ENCODE measurements at places on chromosomes 7 and 10.

DNA sequence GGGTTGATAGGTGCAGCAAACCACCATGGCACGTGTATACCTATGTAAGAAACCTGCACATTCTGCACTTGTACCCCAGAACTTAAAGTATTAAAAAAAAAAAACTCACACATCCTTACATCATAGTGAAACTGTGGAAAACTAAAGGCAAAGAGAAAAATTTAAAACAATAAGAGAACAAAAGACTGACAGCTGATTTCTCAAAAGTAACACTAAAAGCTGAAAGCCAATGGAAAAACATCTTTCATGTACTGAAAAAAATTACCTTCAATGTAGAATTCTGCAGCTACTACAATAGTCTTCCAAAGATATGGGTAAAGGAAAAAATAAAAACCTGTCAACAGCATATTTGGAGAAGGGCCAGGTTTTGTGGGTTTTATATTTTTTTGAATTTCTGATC, 729.1 kb upstream of the NRP1 start:
- DNase-seq, result no peak

DNA sequence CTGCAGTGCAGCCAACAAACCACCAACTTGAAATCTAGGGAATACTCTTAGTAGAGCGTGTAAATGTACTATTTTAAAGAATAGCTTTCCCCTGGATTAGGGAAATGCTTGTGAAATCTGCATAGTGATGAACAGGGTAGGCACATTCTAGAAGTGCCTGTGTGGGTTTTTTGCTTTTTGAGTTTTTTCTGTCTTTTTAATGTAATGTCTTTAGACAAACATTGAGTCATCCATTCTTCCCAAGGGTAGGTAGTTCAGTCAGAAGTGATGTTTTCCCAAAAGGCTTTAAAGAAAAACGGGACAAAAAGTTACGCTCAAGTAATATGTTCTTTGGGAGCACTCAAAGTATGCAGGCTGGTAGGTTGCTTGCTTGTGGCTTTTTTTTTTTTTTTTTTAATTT, 130.0 kb downstream of the AUTS2 start:
- DNase-seq, result no peak

DNA sequence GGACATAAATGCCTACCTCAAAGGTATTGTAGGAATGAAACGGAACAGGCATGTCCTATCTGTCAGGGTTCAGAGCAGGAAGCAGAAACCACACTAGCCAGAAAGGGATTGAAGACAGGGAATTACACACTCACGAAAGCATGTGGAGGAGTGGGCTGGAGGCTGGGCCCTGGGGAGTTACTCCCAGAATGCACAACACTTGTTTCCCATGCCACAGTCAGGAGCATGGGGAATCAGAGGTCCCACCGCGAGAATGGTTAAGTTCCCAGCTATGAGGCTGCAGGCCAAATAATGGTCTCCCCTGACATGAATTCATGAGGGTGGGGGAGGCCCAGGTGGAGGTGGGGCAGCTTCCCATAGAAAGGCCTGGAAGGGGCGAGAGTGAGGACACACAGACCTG, 212.7 kb downstream of the HERPUD2 start:
- peak; percentile 22 for DNase-seq

- DNase-seq, result no peak
Observed at GRCh38 chr10:59750155-59750945, 2.9 kb downstream of the MRLN start.

GRCh38 chr10:74738542-74738941, 87.9 kb upstream of the KAT6B start:
- DNase-seq, result no peak

DNA sequence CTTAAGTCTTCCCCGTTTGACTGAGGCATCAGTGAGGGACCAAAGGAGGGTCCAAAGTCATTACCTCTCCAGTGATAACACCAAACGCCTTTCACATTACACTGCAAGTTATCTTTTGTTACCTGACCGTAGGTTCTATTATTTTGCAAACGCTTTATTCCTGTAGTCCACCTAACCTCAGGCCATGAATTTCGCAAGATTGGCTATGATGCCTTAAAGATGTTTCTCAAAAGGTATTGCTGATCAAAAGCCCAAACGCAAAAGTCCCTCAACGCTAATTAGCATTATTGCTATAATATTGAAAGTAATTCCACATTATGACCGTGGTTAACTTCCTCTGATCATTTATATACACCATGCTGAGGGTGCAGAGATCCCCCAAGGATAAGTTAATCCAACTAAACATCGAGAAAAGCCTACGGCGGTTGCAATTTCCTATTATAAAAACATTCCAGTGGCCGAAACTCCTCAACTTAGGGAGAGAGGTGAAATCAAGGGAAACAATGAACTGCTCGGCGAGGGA, 649 bp downstream of the DNA2 start:
- DNase-seq, result peak; percentile 18

- DNase-seq, result no peak
Observed at GRCh38 chr10:33093362-33093761, 135.3 kb upstream of the ITGB1 start.

DNA sequence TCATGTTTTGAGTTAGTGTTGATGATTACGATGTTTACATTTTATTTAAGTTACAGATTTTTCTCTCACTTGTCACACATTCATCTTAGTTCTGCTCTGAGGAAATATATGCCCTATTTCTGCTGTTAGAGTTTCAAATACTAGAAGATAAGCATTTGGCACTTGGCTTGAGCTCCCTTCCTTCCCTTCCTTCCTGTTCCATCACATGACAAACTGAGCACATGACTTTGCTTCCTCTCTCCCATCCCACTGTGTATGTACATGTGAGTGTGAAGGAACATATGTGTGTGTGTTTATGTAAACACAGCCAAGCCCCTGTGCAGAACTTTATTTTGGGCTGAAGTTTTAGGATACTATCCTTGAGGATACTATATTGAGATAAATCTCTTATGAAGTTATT, 795.9 kb upstream of the IGFBP3 start:
- DNase-seq, result no peak

GRCh38 chr7:52410032-52410431, 625.4 kb upstream of the POM121L12 start:
- DNase-seq, result peak; percentile 50

DNA sequence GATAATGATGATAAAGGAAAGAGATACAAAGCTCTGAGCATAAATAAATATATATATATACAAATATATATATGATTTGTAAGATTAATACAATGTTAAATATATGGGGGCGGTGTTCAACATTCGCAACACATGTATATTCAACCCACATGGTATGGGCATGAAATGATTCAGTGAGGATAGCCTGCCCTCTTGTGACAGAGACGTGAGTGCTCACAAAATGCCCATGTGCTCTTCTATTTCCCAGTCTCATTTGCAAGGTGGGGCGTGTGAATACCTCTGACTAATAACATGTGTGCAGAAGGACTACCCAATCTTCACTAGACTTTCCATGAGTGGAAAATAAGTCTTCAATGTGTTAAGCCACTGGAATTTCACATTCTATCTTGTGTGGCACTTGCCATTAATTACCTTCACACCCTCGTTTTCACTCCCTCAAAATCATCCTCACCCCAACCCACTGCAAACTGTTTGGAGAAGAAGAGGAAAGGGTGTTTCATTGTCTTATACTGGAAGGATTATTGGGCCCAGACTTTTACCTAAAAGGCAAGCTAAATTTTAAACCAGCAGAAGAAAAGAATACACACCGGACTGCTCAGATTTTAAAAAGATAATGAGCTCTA, 26.9 kb downstream of the ASAH2 start:
- DNase-seq, result peak; percentile 69

DNA sequence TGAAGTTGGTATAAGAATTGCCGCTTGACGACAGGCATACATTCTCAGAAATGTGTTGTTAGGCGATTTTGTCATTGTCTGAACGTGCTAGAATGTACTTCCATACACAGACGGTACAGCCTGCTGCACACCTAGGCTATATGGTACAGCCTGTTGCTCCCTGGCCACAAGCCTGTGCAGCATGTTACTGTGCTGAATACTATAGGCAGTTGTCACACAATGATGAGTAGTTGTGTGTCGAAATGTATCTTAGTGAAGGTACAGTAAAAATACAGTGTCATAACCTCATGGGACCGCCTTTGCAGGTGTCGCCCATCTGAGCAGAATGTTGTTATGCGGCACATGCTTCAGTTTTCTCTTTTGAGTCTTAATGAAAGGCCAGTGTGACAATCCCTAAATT, 66.5 kb downstream of the SHH start:
- DNase-seq, result no peak

DNA sequence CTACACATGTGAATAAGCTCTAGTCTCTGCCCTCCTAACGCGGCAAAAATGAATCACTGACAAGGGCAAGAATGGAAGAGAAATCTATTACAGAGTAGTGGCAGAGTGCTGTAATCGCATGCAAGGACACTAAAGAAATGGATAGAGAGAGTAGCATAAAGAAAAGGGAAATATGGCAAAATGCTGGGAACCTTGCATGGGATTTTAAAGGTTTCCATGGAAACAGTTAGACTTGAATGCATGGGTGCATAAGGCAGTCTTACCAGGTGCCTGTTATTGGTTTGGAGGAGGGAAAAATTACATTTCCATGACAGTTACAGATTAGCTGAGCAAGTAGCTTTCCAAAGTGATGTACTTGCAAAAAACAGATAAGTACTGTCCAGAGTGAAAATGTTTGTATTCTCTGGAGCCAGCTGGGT, 233.4 kb downstream of the PTN start:
- no peak for DNase-seq

DNA sequence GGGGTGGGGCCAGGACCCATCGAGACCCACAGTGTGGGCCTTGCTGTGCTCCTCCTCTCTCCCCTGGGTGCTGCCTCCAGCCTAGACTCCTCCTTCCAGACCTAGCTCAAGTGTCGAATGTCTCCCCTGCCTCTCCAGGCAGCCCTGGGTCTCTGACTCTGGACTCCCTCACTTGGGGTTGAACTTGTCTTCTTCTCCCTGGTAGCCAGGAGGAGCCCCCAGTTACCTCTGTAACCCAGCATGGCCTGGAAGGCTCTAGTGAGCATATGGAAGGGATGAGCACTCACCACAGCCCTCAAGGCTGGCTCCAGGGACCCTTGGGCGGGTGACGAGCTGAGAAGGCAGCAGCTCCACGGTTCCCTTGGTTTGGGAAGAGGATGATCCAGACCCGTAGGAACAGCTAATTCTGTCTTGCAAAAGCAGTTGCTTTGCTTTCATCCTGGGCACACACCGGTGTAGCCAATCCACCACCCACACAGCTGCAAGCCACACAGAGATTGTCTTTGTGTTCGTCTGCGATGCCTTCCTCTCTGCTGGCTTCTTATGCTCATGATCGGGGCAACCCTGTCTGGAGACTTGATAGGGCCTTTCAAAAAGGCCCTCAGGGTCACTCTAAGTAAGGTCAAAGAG, 52.3 kb upstream of the ANTXRL start:
- DNase-seq, result no peak

- DNase-seq, result no peak
Observed at GRCh38 chr7:111960984-111961383, 245.2 kb downstream of the DOCK4 start.

DNA sequence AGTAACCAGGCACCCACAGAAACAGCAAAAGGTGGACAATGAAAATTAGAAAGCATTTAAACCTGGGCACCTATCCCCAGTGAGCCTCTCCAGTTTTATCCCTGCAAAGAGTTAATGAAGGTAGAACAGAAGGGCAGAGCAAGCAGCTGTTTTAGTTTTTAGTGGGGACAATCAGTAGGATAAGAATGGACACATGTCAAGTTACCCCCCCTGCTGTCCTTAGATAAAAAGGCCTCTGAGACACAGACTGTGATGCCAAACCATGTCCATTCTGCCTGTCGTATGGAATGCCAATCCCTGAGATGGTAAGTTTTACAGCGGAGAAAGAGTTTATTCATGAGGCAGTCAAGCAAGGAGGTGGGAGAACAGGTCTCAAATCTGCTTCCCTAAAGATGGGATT, 162.6 kb upstream of the AGR3 start:
- DNase-seq, result no peak

DNA sequence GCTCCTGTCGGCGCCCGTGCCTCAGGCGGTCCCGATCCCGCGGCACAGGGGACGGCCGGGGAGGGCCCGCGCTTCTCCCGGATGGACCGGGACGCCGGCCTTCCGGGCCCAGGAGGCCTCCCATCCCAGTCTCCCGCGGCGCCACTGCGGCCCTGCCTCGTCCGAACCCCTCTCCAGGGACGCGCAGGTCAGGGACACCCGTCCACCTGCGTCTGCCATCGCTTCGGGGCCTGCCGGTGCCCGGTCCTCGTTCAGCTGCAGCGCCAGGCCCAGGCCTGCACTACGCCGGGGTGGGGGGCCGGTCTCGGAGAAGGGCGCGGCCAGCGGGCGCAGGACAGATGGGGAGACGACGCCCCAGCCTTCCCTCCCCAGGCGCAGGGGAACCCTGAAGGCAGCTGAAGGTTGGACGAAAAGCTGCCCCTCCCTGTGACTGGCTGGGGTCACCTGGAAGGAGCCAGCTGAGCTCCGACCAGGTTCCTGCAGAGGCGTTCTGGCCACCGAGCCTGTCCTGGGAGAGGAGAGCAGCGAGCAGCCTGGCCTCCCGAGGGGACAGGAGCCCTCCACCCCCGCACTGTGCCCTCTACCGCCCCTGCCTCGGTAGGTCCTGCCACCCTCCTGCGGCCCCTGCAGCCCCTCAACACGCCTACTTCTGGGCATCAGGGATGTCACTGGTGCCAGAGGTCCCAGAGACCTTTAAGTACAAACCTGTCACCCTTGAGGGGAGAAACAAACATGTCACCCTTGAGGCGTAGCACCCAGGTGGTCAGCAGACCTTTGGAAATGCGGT, 84.3 kb downstream of the LANCL2 start:
- DNase-seq, result no peak

DNA sequence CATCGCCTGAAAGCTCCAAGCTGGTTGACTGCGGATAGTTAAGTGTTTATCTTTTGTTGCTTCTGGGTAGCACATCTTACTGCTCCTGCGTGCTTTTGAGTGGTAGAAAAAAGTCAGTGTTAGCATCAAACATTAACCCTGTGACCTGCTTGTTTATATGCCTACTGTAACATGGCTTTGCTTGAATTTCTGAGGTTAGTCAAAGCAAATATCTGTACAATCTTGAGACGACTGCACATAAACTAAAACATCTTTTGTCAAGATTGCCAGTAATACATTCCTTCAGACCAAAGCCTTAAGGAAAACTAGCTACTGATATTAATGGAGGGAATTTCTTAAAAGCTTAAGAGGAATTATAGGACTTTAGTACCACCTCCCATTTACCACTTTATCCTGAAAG, 163.7 kb downstream of the BAMBI start:
- DNase-seq, result no peak

DNA sequence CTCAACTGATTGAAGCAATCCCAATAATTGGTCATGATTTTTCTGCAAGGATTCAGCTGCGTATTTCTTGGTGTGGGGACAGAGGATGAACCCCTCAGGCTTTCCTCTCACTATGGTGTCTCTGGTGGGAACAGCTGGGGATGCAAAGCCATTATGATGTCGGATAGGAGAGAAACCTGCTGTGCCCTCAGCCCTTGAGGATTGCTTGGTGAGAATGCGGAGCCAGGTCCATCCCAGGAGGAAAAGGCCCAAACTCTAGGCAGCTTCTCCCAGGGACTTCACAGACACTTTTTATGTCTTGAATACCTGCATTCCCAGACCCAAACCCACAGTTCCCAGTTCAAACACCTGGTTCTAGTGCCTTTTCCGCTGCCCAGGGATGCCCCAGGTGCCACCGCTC, 302.0 kb downstream of the WDR37 start:
- no peak for DNase-seq
